ENCODE measurements at places on chromosomes 7 and 10.
A peak's percentile ranks its signal among the peaks of the same experiment; 100 is the strongest.

DNA sequence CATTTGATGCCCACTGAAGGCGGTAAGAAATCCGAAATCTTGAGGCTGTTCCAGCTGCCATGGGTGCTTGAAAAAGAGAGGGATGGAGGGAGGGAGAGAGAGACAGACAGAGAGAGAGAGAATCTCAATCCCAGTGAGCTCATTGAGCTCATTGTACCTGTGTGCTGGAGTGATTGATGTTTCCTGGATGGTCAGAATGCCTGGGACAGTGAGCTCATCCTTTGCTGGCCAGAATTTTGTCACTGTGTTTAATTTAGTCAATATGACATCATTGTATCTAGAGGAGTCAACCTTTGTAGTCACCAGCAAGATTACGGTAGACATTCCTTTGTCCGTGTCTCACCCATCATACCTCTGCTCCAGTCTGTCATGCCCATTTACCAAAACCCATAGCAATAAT, 625.4 kb upstream of the POM121L12 start:
- peak; percentile 45 for DNase-seq

- peak; percentile 19 for DNase-seq
These were observed 82.5 kb downstream of the VWDE start for GRCh38 chr7:12320987-12321647.

- no peak for DNase-seq
These were observed 224.0 kb downstream of the TNS3 start for GRCh38 chr7:47357863-47358262.

GRCh38 chr10:68153473-68154210, 44.4 kb downstream of the MYPN start:
- peak; percentile 99 for DNase-seq

DNA sequence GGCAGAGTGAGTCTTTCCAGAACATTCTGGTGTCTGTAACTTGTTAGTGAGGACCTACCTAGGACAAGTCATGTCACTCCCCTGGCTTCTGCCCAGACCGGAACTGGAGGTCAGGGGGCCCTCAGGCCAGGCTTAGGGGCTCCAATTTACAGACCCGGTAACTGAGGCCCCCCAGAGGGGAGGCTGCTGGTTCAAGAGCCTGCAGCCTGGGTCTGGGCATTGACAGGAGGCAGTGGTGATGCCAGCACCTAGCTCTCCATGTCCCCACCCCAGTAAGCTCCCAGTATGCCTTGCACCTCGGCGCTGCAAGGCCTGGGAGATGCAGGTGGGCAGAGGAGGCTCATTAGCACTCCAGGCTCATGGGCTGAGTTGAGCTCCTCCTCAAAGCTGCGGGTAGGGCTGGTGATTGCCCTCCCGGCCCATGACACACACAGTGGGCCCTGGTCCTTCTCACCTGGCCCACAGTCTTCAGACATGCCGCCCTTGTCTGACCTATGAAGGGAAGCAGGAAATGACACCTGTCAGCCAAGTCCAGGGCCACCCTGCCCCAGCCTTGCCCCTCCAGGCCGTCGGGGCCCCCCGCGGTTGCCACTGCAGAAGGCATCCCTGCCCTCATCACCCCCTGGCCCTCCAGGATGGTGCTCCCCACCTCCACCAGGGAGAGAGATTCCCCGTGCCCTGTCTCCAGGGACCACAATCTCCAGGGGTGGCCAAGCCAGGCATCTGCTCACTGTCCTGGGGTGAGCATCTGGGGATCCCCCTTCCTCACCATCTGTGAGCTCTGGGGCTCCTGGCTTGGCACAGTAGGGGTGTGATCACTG, 88.3 kb upstream of the TMEM248 start:
- no peak for DNase-seq

- DNase-seq, result peak; percentile 73
These were observed 448 bp upstream of the SRPK2 start for GRCh38 chr7:105389088-105389650.

DNA sequence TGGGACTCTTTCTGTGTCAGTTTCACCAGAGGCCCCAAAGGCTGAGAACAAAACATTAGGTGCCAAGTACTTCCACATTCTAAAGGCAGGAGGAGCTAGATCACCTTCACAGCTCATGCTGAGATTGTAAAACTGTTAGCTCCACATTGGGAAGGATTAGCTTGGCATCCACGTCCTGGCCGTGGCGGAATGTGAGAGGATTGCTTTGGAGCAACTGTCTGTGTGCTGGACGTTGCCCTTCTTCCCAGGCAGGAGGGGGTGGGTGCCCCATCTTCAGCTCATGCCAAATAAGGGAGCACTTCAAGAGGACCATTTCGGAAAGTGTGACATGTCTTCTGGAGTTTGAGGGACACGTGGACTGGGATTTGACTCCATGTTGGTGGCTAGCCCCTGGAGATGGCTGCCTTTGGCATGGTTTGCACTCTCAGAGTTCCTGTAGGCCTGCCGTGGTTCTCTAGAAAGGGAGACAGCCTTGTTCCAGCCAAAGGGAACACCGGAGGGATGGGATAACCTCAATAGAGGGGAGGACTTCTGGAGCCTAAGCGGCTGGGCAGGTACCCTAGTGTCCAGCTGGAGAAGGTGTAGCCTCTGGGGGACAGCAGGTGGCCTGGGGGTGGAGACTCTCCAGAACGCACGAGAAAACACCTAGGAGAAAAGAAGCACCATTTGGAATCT, 19.9 kb upstream of the FMC1 start:
- peak; percentile 23 for DNase-seq

- DNase-seq, result no peak
These were observed 258.4 kb upstream of the NPVF start for GRCh38 chr7:25486656-25487055.

DNA sequence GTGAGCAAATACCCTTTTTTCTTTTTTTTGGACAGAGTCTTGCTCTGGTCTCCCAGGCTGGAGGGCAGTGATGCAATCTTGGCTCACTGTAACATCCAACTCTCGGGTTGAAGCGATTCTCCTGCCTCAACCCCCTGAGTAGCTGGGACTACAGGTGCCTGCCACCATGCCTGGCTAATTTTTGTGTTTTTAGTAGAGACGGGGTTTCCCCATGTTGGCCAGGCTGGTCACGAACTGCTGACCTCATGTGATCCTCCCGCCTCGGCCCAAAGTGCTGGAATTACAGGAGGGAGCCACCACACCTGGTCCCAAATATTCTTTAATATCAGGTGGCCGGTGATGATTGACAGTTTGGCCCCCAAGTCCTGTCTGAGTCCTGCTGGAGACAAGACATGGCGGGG, 6.6 kb downstream of the LAT2 start:
- no peak for DNase-seq

GRCh38 chr7:151168003-151168786, 701 bp upstream of the GBX1 start:
- DNase-seq, result no peak
